Activated T-cell treated with anti-CD3 and anti-CD28 coated beads for 48 hours (primary cell): ENCODE measurements at places on chromosomes 4 and X.

GRCh38 chr4:63618883-63619718 is 790.1 kb downstream of the TECRL start:
- no peak for DNase-seq

DNA sequence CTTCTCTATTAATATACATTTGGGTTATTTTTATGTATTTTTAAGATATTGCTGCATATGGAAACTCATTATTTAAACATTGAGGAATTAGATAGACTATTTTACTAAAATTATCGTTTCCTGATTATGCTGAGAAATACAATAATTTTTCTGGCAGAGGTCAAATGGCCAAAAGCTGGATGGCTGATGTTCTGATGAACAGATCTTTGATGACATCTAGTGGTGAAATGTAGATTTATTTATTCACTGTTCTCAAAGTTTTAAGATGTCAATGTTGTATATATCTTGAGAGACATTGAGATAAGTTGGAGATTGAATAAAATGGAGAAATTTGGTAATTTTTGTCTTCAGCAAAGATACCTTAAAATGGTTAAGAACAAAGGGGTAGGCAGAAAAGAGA is 96.2 kb downstream of the UGT8 start:
- no peak for DNase-seq

GRCh38 chrX:21638311-21638710 is 19.8 kb downstream of the KLHL34 start:
- DNase-seq: no peak

GRCh38 chrX:49850028-49850427 is 20.9 kb downstream of the PAGE4 start:
- no peak for DNase-seq

DNA sequence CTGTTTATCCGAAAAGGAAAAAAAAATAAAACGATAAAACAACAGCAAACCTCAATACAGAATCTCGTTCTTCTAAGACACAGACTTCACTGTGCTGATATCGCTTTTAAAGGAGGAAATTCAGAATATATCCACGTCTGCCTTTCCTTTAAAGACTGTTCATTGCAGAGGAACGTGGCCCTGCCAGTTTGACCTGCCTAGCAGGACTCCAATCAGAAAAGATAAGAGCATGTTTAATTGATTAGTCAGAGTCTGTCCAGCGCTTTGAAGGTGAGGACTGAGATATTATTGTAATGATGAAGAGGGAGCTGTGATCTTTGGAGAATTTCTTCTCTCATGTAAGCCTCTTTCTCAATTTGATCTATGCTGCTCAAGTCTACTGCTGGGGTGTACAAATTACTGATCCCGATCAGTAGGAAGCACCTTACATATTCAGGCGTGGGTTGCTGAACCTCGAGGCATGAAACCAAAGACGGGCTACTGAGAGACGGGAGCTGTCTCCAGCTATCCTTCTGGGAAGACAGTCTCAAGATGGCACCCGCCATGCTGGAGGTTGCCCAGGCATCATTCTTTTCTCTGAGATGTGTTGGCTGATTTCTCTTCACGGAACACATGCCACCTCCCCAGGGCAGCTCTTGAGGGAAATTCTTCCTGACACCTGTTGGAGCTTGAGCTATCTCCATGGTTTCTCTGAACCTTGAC is 146.1 kb downstream of the SHOX start:
- DNase-seq: no peak

DNA sequence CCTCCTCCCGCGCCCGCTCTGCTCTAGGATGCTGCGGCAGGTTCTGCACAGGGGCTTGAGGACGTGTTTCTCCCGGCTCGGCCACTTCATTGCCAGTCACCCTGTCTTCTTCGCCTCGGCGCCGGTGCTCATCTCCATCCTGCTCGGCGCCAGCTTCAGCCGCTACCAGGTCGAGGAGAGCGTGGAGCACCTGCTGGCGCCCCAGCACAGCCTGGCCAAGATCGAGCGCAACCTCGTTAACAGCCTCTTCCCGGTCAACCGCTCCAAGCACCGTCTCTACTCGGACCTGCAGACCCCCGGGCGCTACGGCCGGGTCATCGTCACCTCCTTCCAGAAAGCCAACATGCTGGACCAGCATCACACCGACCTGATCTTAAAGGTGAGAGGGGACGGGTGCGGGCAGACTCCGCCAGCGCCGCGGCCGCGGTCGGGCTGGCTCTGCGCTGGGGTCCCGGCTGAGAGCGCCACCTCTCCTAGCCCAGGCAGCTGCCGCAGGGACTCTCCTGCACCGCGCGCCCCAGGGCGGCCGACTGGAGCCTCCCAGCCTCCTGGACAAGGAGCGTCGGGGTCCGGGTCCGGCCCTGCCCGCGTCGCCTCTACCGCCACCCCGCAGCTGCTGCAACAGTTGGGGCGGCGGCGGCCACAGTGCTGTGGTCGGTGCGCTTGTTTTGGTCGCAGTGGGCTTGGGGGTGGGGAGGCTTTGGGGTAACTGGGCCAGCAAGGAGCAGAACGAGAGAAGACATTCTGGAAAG is at the start of gene PTCHD1:
TSS of gene PTCHD1 (plus strand) at position 2 of the 752 bp plus-strand sequence. CDS start at position 29, 27 bp downstream.
- no peak for DNase-seq

DNA sequence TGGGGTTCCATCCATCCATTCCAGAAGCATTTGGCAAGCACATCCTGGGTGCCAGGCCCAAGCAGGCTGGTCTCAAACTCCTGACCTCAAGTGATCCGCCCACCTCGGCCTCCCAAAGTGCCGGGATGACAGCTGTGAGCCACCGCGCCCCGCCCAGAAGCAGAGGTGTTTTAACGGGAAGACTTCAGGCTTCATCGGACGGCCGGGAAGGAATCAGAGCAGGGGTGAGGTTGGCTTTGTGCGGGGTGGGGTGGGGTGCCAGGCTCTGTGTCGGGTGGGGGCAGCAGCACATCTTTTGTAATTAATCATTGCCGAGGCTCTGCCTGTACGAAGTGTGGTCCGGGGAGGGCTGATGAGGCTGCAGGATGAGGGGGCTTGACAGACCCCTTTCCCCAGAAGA is 5.1 kb upstream of the SLC25A6 start:
- DNase-seq: no peak

GRCh38 chrX:118373538-118373937 is 27.6 kb downstream of the WDR44 start:
- DNase-seq: no peak

- no peak for DNase-seq
These were observed 653 bp downstream of the BEX1 start for GRCh38 chrX:103063191-103063845.

- no peak for DNase-seq
These were observed 22.1 kb upstream of the ADH7 start for GRCh38 chr4:99457270-99457669.

DNA sequence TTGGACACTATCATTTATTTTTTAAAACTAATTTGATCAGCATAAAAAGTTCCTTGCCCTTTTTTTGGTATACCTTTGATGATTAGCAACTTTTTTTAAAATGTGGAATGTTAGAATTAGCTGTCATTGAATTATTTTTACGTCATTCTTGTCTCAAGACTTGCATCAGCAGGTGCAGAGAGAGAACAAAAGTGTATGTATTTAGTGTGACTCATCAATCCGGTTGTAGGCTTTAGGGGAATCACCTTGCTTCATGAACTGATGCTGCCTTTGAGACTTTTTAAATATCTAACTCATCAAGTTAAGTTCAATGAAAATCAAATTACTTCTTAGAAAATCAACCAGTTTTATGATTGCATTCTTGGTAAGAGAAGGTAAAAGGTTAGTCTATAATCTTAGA is 125.1 kb downstream of the ARX start:
- DNase-seq: no peak

DNA sequence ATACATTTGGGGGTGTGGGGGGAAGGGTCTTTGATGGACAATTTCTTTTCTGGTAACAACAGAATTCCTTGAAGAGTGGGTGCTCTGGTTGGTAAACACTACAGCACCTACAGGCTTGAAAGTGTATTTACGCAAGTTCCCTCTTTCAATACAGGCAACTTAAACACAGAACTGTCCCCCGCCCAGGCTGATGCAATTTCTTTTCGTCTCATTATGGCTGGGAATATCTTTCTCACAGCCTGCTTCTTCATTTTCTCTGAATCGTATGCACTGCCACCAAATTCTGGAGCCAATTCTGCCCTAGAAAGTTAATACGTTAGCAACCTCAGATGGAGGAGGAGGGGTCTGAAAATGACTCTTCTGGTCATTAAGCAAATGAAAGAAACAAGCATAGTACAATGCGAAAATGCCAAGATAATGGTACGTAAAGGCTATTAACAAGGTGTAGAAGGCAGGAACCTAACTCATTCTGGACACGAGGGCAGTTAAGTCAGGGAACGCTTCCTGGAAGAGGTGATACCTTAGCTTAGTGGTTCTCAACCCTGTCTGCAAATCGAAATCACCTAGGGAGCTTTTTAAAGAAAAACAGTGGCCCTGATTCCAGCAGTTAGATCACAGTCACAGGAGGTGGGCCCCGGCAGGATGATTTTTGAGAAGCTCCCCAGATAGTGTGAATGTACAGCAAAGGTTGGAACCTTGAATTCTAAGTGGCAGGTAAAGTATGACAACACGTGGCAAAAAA is 1.0 kb downstream of the AGA start:
- peak; percentile 2 for DNase-seq

GRCh38 chrX:68878977-68879645 is 50.3 kb downstream of the EFNB1 start:
- DNase-seq: no peak

GRCh38 chr4:176268963-176269362 is at the start of gene ASB5:
ASB5 (minus strand) TSS chr4:176269222; CDS start chr4:176269108, 114 bp downstream.
- no peak for DNase-seq

DNA sequence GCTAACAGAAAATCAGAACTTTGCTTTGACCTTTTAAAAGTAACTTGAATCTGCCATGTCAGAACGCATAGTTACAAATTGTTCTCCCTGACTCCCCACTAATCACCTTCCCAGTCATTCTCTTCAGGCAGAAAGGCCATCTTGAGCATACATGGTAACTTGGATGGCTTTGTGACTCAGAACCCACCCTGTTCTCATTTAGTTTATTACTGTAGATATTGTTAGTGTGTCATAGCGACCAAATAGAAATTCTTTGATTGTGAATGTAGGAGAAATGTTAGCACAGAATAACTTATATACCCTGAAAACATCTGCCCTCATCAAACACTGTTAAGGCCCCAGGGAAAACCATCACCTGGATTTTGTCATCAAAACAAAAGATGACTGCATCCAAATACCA is 382.0 kb downstream of the MAGEB5 start:
- no peak for DNase-seq

DNA sequence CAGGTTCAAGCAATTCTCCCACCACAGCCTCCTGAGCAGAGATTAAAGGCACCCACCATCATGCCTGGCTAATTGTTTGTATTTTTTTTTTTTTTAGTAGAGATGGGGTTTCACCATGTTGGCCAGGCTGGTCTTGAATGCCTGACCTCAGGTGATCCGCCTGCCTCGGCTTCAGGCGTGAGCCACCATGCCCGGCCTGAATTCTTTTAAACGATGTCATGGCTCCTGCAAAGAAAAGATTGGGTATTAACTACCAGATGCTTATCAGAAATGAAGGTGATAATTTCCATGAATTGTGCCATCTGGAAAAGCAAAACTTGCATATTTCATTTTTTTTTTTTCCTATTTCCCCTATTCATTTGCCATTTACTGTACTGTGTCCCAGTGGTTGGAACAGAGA is 195.7 kb upstream of the IGFBP7 start:
- DNase-seq: no peak

DNA sequence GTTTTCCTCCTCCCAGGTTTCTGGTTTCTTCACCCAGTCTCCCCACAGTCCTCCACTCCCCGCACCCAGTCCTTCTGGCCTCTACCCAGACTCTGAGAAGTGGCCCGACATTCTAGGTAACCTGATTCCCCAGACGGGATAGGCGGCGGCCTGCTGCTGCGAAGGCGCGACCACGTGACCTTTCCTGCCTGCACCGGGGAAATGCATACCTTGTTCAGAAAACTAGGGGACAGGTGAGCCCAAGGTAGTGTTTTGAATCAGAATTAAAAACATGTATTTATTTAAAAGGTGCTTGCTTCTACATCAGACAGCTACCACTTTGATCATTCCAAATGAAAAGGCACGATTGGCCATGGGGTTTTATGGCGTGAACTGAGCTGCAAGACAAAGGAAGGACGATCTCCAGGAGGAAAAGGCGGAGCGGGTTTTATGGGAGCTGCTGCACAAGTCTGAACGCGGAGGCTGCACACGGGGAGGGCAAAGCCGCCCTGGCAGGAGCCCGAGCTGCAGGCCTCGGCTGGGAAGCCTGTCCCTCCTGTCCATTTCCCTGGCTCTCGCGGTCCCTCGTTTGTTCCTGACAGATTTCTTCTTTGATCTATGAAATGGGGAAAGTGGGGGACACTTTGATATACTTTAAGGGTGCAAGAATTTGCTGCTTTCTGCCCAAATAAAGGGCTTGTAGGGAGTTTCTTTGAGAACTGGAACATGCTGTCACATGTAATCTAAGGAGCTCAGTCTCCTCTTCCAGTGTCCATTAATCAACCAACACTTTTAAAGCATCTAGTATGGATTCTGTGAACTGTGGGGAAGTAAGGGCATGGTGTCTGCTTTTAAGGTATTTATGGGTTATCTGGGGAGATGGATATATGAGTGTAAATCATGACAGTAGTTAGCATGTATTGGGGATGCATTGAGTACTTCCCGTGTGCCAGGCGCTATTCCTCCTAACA is 150.9 kb downstream of the SPRY1 start:
- no peak for DNase-seq

- no peak for DNase-seq
These were observed 166.1 kb downstream of the TBCK start for GRCh38 chr4:106149911-106150310.

DNA sequence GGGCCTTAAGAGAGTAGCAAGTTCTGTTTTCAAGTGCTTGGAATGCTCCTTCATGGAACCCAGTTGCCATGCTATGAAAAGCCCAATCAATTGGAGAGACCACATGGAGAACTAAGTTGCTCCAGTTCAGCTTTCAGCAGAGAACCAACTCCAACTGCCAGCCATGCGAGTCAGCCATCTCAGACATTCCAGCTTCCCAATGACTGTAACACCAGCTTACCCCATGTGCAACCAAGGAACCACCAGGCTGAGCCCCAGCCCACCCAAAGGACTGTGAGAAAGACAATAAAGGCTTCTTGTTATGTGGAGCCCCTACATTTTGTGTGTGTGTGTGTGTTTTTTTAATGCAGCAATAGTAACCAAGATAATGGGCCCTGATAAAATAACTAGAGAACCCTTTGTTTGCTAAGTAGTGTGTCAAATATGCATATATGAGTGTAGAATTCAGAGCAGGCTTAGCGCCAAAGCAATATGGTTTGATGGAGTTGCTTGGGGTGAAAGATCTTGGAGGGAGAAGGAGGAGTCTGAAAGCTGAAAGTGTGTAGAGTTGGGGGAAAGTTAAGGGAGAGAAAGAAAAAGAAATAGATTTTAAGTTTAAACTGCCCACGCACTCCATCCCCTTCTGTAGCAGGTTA is 35.0 kb upstream of the CCKAR start:
- no peak for DNase-seq

DNA sequence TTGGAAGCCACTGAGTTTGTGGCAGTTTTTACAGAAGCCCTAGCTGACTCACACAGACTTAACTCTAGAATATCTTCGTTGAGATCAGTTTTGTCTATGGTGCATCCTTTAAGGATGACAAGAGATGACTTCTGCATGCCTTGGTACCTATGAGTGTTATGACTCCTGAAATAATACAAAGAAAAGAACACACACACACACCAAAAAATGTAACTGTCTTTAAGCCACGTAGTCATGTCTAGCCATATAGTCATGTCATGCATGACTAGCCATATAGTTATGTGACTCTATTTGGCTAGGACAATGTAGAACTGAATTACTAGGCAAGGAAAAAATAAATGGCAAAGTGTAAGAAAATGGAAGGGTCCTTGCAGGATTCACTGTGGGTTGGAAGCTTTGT is 447.8 kb downstream of the NLGN4X start:
- DNase-seq: no peak

- no peak for DNase-seq
These were observed 107.9 kb downstream of the LDB2 start for GRCh38 chr4:16790508-16790907.

- DNase-seq: no peak
These were observed 277.7 kb downstream of the NR3C2 start for GRCh38 chr4:148164557-148164956.
